ENCODE measurements at places on chromosomes 13 and 19.

DNA sequence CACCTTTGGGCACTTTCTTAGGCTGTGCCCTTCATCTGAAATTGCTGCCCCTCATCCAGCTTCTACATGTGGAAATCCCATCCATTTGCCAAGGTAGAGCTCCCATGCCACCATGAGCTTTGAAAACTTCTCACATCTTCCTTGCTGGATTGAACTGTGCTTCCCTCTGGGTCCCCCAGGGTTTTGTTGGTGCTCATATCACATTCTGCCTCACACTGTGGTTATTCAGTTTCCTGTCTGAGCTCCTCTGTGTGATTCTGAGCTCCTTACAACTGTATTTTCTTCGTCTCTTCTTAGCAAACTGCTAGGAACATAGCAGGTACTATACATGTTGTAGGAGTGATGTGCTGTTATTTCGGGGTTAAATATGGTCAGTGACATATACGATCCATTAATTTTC lies 74.9 kb upstream of the KL start:
- no peak for ATAC-seq

DNA sequence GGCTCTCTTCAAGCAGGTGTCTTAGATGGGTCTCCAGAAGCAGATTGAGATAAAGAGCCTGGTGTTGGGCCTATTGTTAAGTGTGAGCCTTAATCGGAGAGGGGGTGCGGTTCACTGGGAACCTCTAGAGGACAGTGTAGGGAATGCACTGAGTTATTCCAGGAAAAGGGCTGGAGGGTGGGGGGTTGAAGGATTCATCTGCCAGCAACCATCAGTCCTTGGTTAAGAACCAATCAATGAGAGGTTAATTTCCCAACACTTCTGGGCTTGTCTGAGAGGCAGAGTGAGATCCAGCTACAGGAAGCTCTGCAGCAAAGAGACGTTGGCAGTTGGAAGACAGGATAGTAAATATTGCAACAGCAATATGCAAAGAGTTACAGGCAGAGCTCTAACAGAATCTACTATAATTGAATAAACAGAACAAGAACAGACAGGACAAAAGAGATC lies 28.7 kb downstream of the CYP4F2 start:
- peak; percentile 71 for ATAC-seq

DNA sequence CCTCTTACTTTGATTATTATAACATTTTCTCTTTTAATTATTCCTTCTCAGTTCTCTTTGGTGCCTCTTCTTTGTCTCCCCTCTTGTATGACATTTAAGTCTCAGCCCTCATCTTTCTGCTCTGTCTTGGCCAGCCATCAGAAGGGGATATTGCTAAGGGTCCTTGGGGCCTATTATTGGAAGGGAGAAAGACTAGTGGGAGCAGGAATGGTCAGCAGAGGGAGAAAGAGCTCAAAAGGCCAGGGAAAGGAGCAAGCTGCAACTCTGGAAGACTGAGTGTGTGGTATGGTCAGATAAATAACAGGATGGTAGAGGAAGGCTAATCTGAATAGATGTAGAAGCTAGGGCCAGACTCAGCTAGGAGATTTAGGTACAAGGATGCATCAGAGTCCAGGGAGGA lies 336.9 kb downstream of the TDRD3 start:
- no peak for ATAC-seq

DNA sequence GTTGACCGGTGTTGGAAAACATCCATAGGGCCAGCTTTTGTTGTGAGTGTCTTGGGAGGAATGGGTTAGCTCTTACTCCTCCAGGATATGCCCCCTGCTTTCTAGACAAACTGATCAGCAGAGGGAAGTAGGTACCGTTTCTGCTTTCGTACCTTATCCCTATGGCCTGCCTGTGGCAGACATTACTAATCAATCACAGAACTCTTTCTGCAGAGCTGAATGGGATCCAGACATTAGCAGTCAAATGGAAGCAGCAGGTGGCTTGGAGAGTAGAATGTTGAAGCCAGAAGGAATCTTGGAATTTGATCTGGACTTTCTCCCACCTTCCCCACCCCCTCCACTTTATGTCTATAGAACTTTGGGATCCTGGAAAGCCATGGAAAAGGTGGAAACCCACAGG lies 17.1 kb downstream of the NWD1 start:
- ATAC-seq: no peak

GRCh38 chr13:40220299-40220935 lies 446.0 kb downstream of the FOXO1 start:
- ATAC-seq: peak; percentile 12

GRCh38 chr19:12156223-12157058 lies at the start of gene ZNF625:
TSS of gene ZNF625 (minus strand) at chr19:12156734. CDS start at chr19:12156558, 176 bp downstream.
- ATAC-seq: peak; percentile 97

DNA sequence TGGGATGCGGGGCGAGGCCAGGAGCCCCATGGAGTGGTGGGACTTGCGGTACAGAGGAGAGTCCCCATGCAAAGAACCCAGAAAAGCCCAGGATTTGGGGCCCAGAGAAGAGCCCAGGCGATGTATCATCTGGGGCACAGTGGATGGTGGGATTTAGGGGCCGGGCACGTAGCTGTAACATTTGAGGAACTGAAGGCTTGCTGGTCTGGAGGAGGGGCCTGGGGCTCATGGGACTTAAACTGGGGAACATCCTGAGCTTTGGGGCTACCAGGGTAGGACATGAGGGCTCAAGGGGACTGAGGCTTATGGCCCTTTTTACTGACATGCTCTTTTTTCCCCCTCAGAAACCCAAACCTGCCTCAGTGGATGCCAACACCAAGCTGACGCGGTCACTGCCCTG lies 13.5 kb downstream of the MED25 start:
- ATAC-seq: no peak

DNA sequence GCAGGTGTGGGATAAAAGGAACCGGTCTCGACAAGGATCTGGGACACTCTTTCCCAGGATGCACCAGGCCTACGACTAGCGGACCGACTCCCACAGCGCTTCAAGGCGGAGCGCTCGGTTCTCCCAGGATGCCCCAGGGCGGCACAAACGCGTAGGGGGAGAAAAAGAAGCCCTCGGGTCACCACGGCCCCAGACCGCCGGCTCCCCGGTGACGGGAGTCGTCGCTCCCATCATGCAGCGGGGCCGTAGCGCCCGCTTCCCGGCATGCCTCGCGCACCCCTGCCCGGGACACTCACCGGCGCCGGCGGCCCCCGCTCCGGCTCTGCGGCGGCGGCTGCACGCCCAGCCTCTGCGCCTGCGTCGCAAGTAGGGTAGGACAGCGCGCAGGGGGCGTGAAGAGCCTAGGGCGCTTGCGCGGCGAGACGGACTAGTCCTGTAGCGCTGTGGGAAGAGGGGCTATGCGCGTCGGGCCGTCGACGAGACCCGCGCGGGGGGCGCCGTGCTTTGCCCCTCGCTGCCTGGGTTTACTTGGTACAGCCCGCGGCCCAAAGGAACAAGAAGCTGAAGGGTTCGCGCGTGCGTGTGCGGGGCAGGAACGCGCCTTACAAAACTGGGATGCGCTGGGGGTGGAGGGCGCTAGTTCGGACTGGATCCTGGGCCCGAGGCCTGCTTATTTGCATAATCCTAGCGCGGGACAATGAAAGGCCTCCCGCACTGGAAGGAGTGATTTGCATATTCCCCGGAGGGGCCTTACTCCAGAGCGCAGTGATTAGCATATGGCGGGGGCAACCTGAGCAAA lies at the start of gene ZNF428:
Gene ZNF428 (minus strand): TSS at position 368 of the 799 bp plus-strand sequence. CDS start 5,325 bp downstream, outside the sequence.
- ATAC-seq: peak; percentile 95

- ATAC-seq: no peak
These were observed 934 bp downstream of the N4BP2L2 start for GRCh38 chr13:32537580-32538142.

DNA sequence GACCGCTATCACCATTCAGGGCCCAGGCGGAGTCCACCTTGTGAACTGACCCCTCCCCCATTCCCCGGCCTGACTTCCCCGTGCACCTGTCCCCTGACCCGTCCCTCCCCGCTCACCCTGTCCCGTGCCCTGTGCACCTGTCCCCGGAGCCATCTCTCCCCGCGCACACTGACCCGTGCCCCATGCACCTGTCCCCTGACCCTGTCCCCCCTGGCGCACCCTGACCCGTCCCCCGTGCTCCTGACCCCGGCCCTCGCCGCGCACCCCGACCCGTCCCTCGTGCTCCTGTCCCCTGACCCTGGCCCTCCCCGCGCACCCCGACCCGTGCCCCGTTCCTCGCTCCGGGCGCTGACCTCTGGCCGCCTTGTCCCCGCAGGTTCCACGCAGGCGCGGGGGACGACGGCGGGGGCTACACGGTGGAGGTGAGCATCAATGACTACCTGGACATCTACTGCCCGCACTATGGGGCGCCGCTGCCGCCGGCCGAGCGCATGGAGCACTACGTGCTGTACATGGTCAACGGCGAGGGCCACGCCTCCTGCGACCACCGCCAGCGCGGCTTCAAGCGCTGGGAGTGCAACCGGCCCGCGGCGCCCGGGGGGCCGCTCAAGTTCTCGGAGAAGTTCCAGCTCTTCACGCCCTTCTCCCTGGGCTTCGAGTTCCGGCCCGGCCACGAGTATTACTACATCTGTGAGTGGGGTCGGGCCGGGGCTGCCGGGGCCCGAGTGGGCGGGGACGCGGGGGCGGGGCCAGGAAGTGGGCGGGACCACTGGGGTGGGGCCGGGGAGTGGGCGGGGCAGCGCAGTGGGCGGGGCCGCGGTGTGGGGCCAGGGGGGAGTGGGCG lies 9.7 kb downstream of the EFNA2 start:
- no peak for ATAC-seq

DNA sequence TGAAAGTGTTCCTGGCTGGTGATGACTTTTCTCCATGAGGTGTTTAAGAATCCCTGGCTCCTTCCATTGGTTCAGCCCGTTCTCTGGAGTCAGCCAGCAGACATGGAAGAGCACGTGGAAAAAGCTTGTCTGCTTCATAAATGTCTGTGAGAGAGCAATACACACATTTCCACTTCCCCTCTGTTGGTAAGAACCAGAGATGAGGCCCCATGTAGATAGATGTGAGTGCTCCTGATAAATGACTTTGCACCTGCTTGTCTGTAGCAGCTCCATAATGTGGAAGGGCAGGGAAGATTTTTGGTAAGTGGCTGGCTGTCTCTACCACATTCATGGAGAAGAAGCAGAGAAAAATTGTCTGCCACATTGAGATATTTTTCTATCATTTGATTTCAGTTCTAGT lies 325.8 kb downstream of the LMO7 start:
- ATAC-seq: no peak

DNA sequence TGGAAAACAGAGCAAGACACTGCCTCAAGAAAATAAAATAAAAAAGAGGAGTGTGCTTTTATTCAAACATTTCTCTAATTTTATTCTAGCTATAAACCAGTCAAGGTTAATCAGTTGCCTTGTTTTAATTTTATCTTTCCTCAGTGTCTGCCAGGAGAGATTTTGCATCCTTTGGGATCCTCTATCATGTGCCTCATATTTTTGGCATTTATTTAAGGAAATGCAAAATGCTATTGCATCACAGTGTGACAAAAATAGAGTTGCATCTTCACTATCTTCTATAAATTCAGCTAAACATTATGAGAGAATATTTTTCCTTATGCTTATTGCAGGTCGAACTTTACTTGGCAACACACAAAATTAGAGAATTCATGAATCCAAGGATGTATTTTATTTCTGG lies 639.0 kb upstream of the KLF12 start:
- no peak for ATAC-seq

DNA sequence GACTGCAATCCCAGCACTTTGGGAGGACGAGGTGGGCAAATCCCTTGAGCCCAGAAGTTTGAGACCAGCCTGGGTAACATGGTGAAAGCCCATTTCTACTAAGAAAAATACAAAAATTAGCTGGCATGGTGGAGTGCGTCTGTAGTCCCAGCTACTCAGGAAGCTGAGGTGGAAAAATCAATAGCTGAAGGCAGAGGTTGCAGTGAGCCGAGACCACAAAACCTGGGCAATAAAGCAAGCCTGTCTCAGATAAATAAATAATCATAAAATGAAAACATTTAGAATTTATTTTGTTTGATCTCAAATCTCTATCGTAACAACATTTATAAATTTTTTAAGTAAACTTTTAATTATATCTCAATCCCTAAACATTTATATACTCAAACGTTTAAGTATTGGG lies 36.6 kb downstream of the USP12 start:
- no peak for ATAC-seq

- ATAC-seq: peak; percentile 48
These were observed 29.5 kb downstream of the FPR3 start for GRCh38 chr19:51824281-51825005.

DNA sequence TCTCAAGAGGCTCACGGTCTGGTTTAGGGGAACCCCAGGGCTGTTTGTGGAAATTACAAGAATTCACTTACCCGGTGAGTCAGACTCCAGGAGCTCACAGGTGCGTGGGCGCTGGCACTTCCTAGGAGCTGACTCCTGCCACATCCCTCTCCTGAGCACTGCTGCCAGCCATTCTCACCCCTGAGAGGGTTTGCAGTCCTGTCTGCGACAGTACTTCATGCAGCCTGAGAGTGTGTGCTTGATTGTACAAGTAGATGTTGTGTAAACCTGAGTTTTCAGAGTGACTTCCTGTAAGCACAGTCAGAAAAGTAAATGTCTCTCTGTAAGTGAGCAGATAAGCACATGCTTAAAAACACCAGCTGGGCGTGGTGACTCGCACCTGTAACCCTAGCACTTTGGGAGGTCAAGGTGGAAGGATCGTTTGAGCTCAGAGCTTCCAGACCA lies 8.1 kb downstream of the MRPL4 start:
- ATAC-seq: no peak

GRCh38 chr13:77459592-77459991 lies 75.9 kb upstream of the SCEL start:
- ATAC-seq: no peak

GRCh38 chr19:29673451-29674371 lies 8.4 kb downstream of the PLEKHF1 start:
- ATAC-seq: no peak

GRCh38 chr19:8046569-8047165 lies 5.9 kb upstream of the CCL25 start:
- ATAC-seq: no peak

- ATAC-seq: no peak
These were observed 50.7 kb upstream of the GPR183 start for GRCh38 chr13:99357941-99358340.

DNA sequence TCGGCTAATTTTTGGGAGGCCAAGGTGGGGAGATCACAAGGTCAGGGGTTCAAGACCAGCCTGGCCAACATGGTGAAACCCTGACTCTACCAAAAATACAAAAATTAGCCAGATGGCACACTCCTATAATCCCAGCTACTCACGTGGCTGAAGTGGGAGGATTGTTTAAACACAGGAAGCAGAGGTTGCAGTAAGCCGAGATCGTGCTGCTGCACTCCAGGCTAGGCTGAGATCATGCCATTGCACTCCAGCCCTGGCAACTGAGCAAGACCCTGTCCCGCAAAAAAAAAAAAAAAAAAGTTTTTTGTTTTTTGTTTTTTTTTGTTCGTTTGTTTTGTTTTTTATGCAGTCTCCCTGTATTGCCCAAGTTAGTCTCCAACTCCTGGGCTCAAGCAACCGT lies 21.2 kb downstream of the MAST1 start:
- no peak for ATAC-seq

- no peak for ATAC-seq
These were observed 82.0 kb downstream of the KLF5 start for GRCh38 chr13:73140801-73141200.

DNA sequence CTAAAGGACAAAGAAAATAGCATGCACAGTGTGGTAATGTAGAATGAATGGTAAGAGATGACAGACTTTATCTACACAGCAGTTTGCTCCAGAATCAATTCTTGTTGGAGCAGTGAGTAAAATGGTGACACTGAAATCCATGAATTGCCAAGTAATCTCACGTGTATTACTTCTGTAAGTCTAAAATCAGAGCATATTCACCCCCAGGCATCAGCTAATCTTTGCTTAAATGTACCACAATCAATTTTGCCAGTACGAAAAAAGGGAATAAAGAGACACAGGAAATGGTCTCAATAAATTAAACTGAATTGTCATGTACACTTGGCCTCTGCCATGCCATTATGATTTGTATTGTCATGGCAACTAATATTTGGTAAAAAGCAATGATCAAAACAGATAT lies 294.2 kb downstream of the PCDH17 start:
- no peak for ATAC-seq
